ENCODE measurements at places on chromosomes 7 and 10. TPM values are rescaled to one million over a fixed set of nuclear protein-coding genes. Genes with fewer than 3 reads are reported as not detected.

Gene ASB15
- polyA plus RNA-seq = 0.07 TPM

Gene PRSS2
- not detected for polyA plus RNA-seq

Gene COBL
- polyA plus RNA-seq = 0.50 TPM

Gene TAS2R3
- 1.00 TPM for polyA plus RNA-seq

GRCh38 chr10:69222157-69223027, 2.3 kb downstream of the HKDC1 start:
- DNase-seq = no peak

DNA sequence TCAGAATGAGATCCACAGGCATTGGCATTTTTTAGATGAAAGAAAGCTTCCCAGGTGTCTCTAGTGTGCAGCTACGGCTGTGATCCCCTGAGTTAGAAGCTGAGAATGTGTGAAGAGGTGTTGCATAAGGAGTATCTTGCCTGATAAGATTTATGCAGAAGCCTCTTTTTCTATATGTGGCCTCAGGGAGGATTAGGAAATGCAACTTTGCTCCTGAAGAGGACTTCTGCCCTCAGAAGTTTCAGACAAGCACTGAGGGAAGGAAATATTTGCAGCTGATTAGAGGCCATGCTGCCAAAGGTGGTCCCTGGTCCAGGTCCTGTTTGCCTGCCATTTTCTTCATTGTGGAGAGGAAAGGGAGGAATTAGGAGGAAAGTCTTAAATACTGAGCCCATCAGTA, 551.8 kb downstream of the PHTF2 start:
- no peak for DNase-seq

DNA sequence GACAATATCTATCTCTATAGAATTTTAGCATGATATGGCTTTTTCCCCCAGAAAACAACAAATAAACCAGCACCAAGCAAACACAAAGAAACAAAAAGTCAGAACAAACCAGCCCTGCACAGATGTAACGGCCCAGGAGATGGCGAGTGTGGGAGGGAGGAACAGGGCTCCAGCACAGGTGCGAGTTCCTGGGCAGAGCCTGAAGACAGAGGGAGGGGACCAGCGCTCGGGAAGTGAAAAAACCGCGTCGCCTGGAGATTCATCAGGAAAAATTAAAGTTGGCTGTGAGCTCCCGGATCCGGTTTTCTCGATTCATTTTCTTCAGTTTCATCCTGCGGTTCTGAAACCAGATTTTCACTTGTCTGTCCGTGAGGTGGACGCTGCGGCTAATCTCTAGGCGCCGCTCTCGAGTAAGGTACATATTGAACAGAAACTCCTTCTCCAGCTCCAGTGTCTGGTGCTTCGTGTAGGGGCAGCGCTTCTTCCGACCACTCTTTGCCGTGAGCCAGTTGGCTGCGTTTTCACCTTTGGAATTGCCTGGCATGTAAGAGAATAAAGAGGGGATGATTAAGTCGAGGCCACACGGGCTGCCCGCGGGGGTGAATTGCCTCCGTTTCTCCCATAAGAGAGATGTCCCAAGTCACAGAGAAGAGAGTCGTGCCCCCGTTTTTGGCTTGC, 2.3 kb downstream of the HOXA10 start:
- no peak for DNase-seq

GRCh38 chr7:12705878-12706277, 18.4 kb downstream of the ARL4A start:
- no peak for DNase-seq

- DNase-seq = no peak
Measured at GRCh38 chr10:117553142-117553814, 10.7 kb downstream of the EMX2 start.

DNA sequence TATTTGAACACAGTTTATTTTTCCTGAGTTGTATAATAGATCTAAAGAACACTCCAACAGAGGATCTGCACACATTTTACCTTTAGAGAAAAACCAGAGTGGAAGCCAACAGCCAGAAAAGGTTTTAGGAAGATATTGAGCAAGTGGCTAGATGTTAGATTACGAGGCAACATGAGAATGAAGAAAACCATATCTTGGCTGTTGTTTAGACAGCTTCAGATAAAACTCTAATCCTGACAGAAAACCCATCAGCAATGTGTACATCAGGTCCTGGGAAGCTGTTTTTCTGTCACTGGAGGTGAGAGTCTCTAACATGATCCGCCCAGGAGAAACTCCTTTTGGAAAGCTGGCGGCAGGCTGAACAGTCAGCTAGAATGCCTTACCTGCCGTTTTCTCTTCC, 159.5 kb downstream of the SPAG6 start:
- no peak for DNase-seq

GRCh38 chr7:13908667-13909397, 80.6 kb downstream of the ETV1 start:
- DNase-seq = no peak

DNA sequence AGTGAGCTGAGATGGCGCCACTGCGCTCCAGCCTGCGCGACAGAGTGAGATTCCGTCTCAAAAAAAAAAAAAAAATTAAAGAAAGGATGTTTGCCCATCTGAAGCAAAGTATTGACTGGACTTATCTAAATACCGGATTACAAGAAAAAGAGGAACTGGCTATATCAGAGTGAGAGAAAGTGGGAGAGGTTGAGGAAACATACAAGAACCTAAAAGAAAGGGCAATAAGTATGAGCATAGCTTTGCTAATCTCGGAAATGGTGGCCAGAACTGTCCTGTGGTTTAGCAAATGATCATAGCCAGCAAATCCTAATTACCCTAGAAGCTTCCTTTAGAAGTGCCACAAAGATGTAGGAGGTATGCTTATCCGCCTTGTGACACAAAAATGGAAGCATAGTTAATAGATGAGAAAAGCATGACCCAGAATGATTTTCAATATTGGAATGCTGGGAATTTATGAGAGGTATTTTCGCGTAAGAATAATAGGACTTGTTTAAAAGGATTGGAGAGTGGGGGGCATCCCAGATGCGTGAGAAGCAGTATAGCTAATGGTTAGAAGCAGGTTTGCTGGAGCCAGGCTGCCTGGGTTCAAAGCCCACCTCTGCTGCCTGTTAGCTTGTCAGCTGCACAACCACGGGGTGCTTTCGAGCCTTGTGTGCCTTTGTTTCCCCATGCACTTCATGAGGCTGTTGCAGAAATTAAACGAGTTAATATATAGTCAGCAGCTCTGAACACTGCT, 1.2 kb upstream of the GTPBP4 start:
- DNase-seq = no peak

DNA sequence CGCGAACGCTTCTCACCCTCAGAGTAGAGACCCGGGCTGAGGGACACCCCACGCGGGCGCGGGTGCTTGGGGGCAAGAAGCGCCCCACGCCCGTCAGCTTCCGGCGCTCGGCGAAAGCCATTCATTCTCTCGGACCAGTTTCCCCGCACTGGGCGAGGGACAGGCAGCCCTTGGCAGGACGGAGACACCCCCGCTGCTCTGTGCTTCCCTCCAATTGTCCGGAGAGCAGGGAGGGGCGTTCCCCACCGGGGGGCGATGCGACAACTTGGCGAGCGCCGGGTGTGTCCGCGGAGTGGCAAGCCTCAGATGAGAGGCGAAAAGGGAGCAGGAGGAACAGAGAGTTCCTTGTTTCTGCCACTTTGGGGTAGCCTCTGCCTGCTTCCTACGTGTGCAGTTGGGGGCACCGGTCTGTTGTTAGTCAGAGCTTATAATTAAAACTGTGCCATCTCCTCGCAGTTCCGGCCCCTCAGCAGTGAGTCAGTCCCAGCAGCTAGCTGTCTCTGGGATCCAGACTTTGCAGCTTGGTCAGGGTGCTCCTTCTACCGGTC, 1.7 kb downstream of the GPR158 start:
- no peak for DNase-seq

- no peak for DNase-seq
Measured at GRCh38 chr10:76342996-76343395, 911.6 kb downstream of the LRMDA start.

GRCh38 chr7:55187701-55188491, 169.1 kb downstream of the EGFR start:
- DNase-seq = no peak

DNA sequence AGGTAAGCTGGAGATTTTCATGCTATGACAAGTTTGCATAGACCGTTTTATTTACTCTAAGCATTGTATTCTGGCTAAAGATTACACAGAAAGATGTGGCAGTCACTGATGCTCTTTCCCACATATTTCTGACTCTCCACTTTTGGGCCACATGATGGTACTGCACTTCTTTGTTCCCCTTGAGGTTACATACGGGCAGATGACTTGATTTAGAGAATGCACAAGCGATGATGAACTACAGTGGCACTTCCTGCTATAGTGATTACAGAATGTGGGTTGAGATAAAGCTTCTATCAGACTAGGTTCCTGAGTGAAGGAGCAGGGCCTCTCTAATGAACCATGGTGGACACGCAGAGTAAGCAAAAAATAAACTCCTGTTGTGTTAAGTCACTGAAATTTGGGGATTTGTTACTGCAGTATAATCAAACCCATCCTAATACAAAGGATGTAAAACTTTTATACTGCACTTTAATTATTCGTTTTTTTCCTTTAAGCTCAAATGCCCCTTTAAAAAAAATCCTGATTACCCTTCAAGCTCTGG, 177.9 kb downstream of the TAX1BP1 start:
- no peak for DNase-seq

DNA sequence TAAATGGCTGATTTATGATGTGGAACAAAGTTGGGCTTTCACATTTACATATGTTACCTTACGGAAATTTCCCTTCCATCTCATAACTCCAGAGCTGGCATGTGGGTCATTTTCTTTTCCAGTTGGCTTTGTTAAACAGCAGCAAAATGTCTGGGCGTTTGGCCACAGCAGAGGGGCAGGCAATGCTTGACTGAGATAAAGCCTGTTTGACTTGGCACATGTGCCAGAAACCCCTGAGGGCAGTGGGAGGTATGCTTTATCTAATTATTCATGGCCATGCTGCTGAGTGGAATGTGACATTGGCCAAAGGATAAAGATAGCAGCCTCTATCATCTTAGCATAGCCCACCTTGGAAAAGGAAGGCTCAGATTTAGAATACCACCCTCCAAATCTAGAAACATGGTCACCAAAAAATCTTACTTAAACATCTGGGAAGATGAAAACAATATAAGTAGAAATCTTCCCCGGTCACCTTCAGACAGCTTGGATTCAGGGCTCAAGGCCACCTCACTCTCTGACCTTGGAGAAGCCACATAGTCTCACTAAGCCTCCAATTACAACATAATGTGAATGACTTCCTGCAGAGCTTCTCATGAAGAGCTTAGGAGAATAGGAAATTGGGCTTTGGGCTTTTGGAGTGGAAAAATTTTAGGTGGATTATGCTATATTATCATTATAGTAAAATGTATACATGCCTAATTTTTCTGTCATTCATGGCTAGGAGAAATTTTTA, 101.5 kb downstream of the GRM3 start:
- DNase-seq = no peak

GRCh38 chr7:30366606-30367005, 82.2 kb downstream of the ZNRF2 start:
- DNase-seq = no peak

DNA sequence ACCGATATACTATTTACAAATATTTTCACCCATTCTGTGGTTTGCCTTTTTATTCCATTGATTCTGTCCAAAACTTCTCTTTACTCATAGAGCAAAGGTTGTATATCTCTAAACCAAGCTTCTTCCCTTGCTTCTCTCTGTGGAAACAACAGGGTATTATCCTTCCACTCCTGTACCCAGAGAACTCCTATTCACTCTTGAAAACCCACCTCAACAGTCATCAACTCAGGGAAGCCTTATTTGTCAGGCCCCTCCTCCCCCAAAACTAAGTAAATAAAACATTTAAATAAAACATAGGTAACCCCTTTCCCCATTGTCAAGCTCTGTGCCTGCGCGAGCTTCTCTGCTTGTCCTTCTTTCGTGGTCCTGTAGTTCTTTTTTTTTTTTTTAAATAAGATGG, 44.6 kb downstream of the GTF2IRD1 start:
- DNase-seq = no peak

DNA sequence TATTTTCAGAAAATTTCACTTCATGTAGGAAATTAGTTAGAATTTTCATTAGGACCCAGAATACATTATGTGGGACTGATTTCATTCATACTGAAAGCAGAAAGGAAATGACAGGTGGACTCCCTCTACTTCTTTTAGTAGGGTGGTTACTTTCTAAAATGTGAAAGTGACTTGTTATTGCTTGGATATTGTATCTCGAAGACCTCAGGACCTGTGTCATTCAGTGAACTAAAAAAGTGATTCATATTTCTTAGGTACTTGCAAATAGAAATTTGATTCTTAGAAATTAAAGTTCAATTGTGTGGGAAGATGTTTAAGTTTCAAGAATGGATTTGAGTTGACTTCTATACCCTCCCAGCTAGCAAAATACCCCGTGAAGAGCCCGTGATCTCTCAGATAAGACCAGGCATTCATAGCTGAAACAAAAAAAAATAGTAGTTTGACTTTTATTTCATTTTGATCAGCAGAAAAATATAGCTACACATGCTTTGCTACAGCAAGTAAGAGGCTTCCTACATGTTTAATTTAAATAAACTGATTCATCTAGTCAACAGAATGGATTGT, 1037.1 kb downstream of the GATA3 start:
- DNase-seq = no peak

DNA sequence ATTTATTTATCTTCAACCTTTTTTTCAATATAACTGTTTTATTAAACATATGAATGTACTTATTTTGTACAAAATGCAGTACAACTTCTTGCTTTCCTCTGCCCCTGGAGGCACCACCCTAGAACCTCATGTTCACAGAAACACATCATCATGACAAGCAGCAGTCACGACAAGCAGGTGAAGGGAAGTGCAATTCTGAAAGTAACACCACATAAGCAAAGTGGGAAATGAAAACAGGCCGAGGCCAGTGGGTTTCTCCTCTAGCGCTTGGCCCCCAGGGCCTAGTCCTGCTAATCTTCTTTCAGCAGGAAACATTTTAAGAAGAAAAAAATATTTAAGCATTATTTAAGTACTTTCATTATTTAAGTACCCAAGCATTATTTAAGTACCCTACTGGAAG, 598.1 kb downstream of the SH2D4B start:
- no peak for DNase-seq

GRCh38 chr7:30178748-30179436, 44.1 kb downstream of the MTURN start:
- DNase-seq = no peak
